ENCODE measurements at places on chromosomes 7 and 10. TPM values are rescaled to one million over a fixed set of nuclear protein-coding genes. Genes with fewer than 3 reads are reported as not detected.

DOCK4 gene
- 7.5 TPM for total RNA-seq

GRCh38 chr7:109879287-109879828 lies 1211.6 kb upstream of the LRRN3 start:
- H3K27ac ChIP-seq = no peak overlapping the region
- no peak overlapping the region for H3K4me3 ChIP-seq
- DNase-seq = no peak
- no peaks in the 10 kb centered on the region for H3K36me3 ChIP-seq
- no peaks in the 10 kb centered on the region for H3K4me1 ChIP-seq

DNA sequence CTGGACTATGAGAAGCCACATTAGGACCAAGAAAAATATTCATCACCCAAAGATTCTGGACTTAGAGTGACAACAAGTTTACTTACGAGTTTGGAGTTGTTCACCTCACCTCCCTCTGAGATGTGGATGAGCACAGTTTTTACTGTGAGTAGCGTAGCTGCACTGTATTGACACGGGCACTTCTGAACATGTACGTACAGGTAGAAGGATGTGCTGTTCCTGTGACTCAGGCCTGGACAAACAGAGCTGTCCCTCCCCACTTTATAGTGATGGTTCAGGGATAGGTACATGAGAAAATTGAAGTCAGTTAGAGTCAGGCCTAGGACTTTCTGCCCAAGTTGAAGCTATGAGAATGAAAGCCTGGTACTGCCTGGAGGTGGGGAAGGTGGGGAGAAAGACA lies 80.9 kb upstream of the DYNC1I1 start:
- no peak for DNase-seq
- H3K27me3 ChIP-seq = no peaks in the 10 kb centered on the region
- H3K4me3 ChIP-seq = no peak overlapping the region
- H3K4me1 ChIP-seq = peaks cover 13% of the 10 kb centered on the region

GRCh38 chr10:102083541-102083940 lies 18.4 kb downstream of the HPS6 start:
- H3K4me1 ChIP-seq = no peaks in the 10 kb centered on the region
- H3K27me3 ChIP-seq = no peaks in the 10 kb centered on the region
- no peak for DNase-seq

LRRN3 gene
- total RNA-seq = 0.51 TPM

PON1 gene
- total RNA-seq = not detected

ATP6V0A4 gene
- 37.2 TPM for total RNA-seq

GRCh38 chr7:47765373-47765979 lies 182.8 kb downstream of the PKD1L1 start:
- peaks cover 11% of the 10 kb centered on the region for H3K4me1 ChIP-seq
- H3K4me3 ChIP-seq = no peak overlapping the region
- no peaks in the 10 kb centered on the region for H3K36me3 ChIP-seq
- no peaks in the 10 kb centered on the region for H3K27me3 ChIP-seq

Data from suprapubic skin (tissue), 4 donors.